ENCODE measurements at places on chromosomes 2 and 18.
A peak's percentile ranks its signal among the peaks of the same experiment; 100 is the strongest.

- no peak for DNase-seq
Observed at GRCh38 chr2:181120625-181121024, 140.2 kb downstream of the UBE2E3 start.

DNA sequence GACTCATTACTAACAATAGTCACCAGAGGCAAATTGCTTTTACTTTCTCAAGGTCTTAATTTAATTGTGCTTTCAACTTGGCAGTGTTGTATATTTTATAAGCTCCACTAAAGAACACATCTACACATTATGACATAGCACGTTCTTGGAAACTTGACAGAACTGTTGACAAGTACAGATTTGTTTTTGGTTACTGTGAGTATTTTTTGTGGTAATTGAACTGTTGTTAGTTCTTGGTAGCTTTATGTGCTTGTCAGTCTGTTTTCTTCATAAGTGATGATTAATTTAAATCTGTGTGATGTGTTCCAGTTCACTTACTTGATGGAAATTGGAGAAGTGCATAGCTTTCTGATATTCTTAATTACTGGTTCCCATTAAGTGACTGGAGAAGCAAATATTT is 63.9 kb downstream of the COMMD1 start:
- no peak for DNase-seq

- no peak for DNase-seq
Observed at GRCh38 chr2:127626917-127627739, 18.8 kb upstream of the GPR17 start.

- no peak for DNase-seq
Observed at GRCh38 chr2:17915811-17916518, 37.5 kb downstream of the KCNS3 start.

GRCh38 chr2:139518321-139518720 is 738.1 kb upstream of the NXPH2 start:
- no peak for DNase-seq

GRCh38 chr2:201357221-201357620 is at the start of gene FLACC1:
Gene FLACC1, minus strand, starts transcription at chr2:201357345. Its CDS starts 5,941 bp downstream, at chr2:201351404.
- DNase-seq, result no peak

DNA sequence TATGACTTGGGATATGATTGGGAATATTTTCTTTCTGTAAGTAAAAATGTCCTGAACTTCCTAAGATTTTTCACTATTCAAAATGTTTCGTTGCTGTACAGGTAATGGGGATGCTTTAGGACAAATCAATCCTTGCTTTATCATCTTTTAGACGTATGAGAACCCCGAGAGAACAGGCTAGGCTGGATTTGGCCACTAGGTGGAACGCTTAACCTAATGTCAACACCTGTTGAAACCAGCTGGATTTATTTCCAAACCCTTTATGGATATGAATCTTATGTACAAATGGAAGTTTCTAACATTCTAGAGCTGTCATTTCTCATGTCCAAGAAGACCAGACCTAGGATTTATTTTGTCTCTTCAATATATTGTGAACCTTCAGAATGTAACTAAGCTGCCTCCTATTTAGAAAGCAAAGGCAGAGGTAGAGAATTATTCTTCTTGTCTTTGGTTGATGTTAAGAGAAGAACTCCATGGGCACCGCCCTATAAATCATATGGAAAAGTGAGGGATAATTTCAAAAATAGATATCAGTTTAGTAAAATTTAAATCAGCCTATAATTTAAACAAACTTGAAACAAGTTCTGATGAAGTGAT is 96.7 kb downstream of the PMAIP1 start:
- peak; percentile 10 for DNase-seq

GRCh38 chr2:94996305-94997100 is 29.0 kb upstream of the MAL start:
- no peak for DNase-seq

DNA sequence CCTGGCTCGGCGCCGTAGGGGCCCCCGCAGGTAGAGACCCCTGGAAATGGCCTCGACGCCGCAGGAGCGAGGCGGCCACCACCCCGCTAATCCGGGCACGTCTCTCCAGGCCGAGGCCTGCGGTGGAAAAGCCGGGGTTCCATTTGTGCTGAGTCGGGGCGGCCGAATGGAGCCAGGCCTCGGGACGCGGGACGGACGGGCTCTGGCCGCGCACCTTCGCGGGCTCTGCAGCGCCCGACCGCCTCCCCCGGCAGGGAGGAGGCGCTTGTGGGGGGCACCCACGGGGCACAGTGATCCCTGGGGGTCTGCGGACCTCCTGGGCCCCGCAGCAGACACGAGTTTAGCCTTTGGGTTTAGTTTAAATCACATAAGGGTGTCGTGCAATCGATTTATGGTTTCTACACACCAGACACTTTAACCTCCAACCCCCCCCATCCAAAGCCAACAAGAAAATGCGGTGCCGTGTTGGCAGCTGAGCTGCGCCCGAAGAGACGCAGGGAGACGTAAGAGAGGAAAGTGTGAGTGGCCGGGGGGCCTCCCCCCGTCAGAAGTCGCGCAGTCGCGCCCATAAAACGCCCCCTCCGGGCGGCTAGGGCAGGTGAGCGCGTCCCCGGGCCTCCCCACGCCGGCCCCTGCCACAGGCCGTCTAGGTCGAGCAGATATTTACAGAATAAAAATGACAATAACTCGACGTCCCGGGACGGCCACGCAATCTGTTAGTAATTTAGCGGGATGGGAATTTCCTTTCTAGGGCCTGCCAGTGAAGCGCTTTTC is 1.0 kb upstream of the NFATC1 start:
- peak; percentile 5 for DNase-seq

DNA sequence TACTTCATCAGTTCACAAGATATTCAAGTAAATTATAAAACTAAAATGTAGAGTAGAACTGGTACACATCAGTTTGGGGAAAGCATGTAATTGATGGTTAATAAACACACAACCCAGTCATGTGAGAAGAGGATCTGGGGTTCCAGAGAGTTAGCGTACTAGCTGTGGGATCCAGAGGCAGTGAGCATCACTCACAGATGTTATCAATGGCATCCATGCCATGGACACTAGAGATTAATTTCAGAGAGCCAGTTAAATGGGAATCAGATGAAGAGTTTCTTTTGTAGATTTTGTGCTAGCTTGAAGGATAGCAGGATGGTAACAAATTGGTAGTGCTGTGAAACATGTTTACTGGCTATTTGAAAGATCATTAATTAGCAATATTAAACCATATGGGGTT is 21.8 kb upstream of the CCDC68 start:
- no peak for DNase-seq

DNA sequence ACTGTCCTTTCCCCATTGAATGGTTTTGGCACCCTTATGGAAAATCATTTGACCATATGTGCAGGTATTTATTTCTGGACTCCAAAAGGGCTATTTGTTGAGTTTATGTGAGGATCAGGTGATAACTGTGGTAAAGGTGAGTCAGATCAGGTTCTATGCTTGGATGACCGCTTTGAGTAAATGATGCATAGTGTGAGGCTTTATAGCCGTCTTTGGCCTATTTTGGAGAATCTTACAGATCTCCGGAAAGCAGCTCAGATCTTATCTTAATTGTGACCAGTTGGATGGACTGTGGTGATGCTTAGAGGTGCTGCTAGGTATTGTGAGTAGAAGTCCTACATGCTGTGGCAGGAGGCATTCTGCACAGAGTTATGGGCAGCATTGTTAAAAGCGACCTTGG is 126.2 kb downstream of the METTL8 start:
- no peak for DNase-seq

GRCh38 chr2:115484983-115485382 is 1042.5 kb downstream of the DPP10 start:
- no peak for DNase-seq

GRCh38 chr2:217216982-217217381 is 357.1 kb upstream of the TNP1 start:
- no peak for DNase-seq

- no peak for DNase-seq
Observed at GRCh38 chr2:146785101-146785500, 1059.7 kb upstream of the ACVR2A start.

GRCh38 chr2:68686178-68686577 is 42.8 kb downstream of the PROKR1 start:
- no peak for DNase-seq

GRCh38 chr2:68932402-68932801 is 20.3 kb downstream of the GKN2 start:
- DNase-seq, result no peak

GRCh38 chr2:46167406-46167805 is 129.8 kb upstream of the EPAS1 start:
- no peak for DNase-seq

DNA sequence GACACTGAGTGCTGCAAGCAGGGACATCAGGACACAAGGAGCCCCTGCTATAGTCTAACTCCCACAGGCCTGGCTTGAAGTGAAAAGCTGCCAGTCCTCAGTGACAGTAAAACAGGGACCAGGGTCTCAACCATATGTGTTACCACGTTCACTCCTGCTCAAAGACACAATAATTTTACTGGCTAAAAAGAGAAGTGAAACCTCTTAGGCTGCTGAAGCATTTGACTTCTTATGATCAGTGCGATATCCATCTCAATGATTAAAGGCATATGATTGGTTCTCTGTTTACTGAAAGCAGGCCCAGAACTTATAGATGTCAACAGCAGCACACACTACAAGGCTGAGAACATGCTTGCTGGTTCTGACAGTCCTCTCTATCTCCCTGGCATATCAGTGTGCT is 129.8 kb upstream of the LMAN1 start:
- no peak for DNase-seq

Measured in NCI-H1694 treated with DMSO at 0.1 percent for 48 hours (cell line).